ENCODE measurements at places on chromosomes 1 and 21. TPM values are rescaled to one million over a fixed set of nuclear protein-coding genes. Genes with fewer than 3 reads are reported as not detected.

DNA sequence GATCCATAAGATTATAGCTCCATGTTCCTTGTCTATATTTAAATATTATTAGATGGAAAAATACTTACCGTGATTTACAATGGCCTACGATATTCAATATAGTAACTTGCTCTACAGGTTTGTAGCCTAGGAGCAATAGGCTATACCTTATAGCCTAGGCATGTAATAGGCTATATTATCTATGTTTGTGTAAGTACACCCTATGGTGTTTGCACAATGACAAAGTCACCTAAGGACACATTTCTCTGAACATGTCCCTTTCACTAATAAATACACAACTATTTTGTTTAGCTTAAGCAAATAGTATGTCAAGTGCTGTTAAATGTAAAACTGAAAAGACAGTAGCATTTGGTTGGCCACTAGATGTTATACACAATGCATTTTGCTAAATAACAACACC lies 248.9 kb upstream of the ADGRL4 start:
- no peak for DNase-seq

DNA sequence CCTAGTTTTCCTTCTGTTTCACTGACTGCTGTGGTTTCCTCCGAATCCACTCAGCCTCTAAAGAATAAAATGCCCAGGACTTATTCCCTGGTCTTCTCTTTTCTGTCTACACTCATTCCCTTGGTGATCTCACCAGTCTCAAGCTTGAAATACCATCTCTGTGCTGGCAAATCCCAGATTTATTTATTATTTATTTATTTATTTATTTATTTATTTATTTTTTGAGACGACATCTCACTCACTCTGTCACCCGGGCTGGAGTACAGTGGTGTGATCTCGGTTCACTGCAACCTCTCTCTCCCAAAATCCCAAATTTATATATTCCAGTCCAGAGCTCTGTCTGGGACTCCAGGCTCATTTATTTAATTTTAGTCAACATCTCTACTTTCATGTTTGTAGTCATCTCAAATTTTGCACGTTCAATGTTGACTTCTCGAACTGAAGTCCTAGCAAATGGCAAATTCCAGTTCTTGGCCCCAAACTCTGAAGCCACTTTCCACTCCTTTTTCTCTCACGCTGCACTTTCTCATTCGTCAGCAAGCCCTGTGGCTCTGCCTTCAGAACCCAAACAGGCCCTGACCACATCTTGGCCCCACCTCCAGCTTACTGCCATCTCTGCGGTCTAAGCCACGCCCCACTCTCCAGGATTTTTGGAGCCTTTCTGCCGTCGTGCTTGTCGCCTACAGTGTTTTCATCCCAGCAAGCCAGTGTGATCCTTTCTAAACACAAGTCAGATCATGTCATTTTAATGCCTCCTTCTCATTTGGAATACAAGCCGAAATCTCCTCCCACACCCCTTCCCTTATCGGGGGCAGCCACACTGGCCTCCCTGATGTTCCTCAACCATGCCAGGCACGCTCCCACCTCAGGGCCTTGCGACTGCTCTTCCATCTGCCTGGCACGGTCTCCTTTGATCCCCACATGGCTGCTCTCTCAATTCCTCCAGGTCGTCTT lies 14.2 kb upstream of the TENT5B start:
- no peak for DNase-seq

- no peak for DNase-seq
These were observed 21.3 kb downstream of the HTR6 start for GRCh38 chr1:19685994-19686393.

SFN gene
- 0.16 TPM for total RNA-seq

GRCh38 chr1:116906812-116907211 lies 2.9 kb upstream of the PTGFRN start:
- no peak for DNase-seq

FAM72C gene
- total RNA-seq, result not detected

DNA sequence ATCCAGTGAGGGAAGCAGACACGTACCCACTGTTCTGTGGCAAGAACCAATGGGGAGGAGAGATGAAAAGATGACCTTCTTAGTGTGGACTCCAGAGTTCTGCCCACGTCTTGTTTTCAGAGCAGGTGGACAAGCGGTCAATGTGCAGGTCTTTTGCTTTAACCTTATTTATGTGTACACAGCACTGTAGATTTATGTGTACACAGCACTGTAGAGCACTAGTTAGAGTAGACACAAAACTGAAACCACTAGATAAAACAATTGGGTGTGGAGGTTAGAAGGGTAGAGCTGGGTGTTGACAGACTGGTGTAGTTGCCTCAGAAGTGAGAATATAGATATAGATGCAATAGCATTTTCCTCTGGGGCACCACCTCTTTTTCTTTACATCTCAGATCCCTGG lies 150.0 kb downstream of the MAGI3 start:
- DNase-seq, result no peak

DNA sequence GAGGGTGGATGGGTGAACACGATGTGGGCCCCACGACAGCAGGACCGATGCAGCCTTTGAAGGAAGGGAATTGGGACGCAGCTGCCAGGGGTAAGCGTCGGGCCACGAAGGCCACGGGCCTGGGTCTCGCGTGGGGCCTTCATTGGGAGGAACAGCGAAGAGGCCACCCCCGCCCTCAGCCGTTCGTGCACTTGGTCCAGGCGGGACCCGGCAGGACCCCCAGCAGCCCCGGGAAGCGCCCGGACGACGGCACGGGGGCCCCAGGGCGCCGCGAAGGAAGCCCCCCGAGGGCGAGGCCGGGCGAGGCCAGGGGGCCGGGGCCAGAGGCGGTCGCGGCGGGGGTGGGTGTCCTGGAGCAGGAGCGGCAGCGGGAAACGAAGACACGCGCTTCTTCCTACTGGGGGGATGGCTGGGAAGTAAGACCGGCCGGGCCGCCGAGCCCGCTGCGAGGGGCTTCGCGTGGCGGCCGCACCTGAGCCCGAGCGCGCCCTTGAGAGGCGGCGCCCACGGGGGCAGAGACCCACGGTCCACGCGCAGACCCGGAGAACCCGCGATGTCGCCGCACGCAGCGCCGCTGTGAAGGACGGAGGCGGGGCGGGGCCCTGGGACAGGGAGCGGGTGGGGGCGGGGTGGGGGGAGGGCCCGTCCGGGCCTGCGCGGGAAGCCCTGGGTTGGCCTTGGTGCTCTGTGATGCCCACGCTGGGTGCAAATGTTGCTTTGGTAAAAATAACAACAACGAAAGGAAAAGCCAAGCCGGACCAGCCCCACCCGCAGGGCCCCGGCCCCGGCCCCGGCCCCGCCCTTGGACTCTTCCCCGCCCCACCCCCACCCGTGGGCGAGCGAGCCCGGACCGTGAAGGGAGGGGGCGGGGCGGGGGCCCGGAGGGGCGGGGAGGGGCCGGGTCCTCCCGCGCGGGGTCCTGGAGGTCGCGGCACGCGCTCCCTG lies 56.0 kb upstream of the ADARB1 start:
- peak; percentile 37 for DNase-seq

DNA sequence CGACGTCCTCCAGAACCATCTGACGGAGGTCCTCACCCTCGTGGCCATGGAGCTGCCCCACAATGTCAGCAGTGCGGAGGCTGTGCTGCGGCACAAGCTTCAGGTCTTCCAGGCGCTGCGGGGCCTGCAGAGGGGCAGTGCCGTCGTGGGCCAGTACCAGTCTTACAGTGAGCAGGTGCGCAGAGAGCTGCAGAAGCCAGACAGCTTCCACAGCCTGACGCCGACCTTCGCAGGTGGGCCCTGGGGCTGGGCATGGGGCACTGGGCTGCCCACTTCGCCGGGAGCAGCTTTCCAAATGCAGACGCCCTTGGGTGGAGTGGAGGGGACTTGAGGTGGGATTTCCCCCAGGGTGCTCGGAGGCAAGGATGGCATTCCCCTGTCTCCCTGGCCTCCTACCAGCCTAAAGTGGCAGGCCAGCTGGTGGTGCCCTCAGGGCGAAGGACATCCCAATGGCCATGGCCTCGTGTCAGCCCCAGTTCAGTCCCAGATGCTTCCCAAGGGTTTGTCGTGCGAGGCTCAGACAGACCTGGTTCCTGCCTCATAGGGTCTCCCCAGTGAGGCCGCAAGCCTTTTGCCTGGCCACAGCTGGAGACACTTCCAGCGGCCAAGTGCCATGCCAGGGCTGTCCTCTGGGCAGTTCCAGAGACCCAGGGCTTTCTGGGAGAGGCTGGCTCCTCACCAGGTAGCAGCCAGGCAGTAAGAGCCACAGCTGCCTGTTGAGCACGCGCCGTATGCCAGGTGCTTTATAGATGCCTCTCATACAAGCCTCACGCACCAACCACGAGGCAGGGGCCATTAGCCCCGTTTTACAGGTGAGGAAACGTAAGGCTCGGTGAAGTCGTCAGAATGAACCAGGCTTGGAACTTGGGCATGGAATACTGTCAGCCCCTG lies 27.8 kb downstream of the H6PD start:
- no peak for DNase-seq

All from left ventricle myocardium inferior (tissue), 1 donor.